ENCODE measurements at places on chromosomes 16 and 17.

GRCh38 chr17:79952901-79953300 lies 82.8 kb downstream of the TBC1D16 start:
- no peak for DNase-seq

DNA sequence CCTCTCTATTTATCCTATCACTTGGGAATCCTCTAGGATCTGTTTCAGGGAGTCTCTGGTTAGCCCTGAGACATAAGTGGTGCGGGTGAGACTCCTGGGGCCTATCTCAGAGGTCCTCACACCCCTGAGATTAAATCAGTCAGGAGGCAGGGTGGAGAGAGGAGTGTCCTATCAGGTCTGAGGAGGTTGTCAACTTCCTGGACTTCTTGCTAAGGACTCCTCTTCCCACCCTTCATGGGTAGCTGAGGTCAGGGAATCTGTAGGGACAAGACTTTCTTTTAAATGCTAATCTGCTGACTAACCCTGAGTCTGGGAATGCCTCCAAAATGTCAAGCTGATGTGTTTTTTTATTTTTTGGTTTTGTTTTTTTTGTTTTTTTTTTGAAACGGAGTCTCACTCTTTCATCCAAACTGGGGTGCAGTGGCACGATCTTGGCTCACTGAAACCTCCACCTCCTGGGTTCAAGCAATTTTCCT lies 6.6 kb upstream of the ARMC5 start:
- no peak for DNase-seq

DNA sequence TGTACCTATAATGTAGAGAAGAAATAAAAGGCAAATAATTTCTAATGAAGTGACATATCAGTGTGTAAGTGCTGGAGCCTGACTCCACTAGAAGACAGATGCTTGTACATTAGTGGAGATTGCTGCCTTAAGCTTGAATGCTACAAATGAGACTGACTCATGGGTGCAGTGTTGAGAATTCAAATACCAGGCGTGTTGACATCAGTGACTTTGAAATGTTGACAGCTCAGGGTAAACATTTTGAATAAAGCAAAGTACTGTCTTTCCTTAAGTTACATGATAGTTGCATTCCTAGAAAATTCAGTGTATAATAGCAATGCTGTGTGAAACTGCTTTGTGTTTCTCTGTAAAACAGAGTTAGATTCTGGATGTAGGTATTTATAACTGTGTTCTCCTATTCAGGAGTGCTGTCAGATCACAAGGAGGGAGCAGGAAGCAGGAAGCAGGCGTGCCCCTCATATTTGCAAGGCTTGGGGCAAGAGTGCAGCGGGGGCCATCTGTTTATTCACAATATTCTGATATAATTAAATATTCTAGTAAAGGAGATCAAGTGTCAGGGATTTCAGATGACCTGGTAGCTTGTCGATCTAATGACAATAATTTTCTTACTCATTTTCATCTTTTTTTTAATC lies 119.0 kb downstream of the SPECC1 start:
- DNase-seq, result no peak

- DNase-seq, result no peak
These were observed 17.5 kb downstream of the ARHGAP17 start for GRCh38 chr16:24997665-24998064.

GRCh38 chr17:72555052-72555451 lies 434.2 kb downstream of the SOX9 start:
- DNase-seq, result no peak

GRCh38 chr17:64006361-64007088 lies 8.4 kb downstream of the PRR29 start:
- DNase-seq, result no peak

GRCh38 chr16:2196981-2197511 lies 641 bp upstream of the CASKIN1 start:
- no peak for DNase-seq

Measured in HL-60 (cell line).